ENCODE measurements at places on chromosomes 5 and 9. TPM values are rescaled to one million over a fixed set of nuclear protein-coding genes. Genes with fewer than 3 reads are reported as not detected.

Gene SCGB3A2
- total RNA-seq = not detected

DNA sequence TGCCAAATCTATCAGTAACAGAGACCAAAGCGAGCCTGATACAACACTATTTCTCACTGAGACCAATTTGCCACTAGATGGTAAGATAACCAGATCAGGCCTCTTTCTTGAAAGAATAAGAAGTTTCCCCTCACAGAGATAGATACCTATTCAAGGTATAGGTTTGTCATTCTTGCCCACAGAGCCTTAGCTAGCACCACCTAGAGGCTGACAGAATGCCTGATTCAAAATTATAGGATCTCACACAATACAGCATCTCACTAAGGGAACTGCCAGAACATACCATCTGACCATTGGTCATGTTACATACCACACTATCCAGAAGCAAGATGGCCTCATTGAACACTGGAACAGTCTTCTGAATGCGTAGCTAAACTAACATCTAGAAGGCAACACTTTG is 166.6 kb upstream of the HCN1 start:
- no peak overlapping the region for H3K27ac ChIP-seq
- no peaks in the 10 kb centered on the region for H3K4me1 ChIP-seq

Gene RNF14
- 63.4 TPM for total RNA-seq

DNA sequence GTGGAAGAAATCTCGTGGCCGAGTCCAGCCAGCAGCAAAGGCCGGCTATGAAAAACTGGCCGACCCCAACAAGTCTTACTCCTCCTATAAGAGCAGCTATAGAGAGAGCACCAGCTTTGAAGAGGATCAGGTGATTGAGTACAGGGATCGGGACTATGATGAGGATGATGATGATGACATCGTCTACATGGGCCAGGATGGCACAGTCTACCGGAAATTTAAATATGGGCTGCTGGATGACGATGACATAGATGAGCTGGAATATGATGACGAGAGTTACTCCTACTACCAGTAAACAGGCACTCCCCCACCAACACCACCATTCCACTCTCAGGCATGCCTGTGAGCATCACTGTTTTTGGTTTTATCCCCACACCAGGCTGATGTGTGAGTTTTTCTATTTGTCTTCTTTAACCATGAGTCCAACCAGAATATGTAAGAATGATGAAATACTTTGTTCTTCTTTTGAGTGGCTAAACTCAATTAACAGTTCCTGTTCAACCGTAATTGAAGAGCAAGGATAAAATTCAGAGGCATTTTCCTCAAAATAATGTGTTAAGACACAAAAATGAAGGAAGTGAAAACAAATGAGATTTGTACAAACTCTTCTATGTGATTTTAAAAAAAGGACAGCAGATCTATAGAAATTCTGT is 35.5 kb downstream of the RFK start:
- no peaks in the 10 kb centered on the region for H3K27me3 ChIP-seq
- no peaks in the 10 kb centered on the region for H3K4me1 ChIP-seq
- H3K36me3 ChIP-seq = no peaks in the 10 kb centered on the region
- H3K27ac ChIP-seq = no peak overlapping the region
- DNase-seq = no peak

- no peak for DNase-seq
- no peaks in the 10 kb centered on the region for H3K27me3 ChIP-seq
- no peak overlapping the region for H3K27ac ChIP-seq
- no peaks in the 10 kb centered on the region for H3K36me3 ChIP-seq
- no peaks in the 10 kb centered on the region for H3K4me1 ChIP-seq
Measured at GRCh38 chr9:3241290-3241689, 284.5 kb downstream of the RFX3 start.

GRCh38 chr9:24817756-24818155 is 272.1 kb upstream of the IZUMO3 start:
- H3K36me3 ChIP-seq = no peaks in the 10 kb centered on the region
- H3K4me1 ChIP-seq = no peaks in the 10 kb centered on the region
- no peaks in the 10 kb centered on the region for H3K27me3 ChIP-seq
- no peak for DNase-seq

GRCh38 chr9:75504721-75505120 is 385.8 kb upstream of the PCSK5 start:
- H3K36me3 ChIP-seq = no peaks in the 10 kb centered on the region

Gene IRX2
- total RNA-seq = 0.54 TPM

DNA sequence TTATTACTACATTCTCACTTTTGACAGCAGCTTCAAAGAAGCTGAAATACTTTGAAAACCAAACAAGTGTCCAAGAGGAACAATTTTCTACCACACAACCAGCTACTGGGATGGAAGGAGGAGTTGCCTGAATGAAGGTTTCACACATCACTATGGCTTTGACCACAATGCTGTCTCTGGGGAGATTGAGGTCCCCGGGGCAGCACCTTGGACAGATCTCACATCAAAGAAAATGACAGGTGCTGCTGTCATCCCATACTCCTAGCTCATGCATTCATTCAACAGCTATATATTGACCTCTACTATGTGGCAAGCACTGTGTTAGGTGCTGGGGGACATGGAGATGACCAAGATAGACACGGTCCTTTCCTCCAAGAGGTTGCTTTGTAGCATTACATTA is 233.2 kb upstream of the RASEF start:
- H3K4me1 ChIP-seq = no peaks in the 10 kb centered on the region
- no peak overlapping the region for H3K4me3 ChIP-seq
- no peak for DNase-seq
- H3K36me3 ChIP-seq = no peaks in the 10 kb centered on the region

Gene CATSPER3
- not detected for total RNA-seq

GRCh38 chr5:142446131-142446959 is 121.5 kb upstream of the SPRY4 start:
- H3K27me3 ChIP-seq = no peaks in the 10 kb centered on the region
- H3K36me3 ChIP-seq = no peaks in the 10 kb centered on the region
- no peak overlapping the region for H3K4me3 ChIP-seq
- H3K4me1 ChIP-seq = no peaks in the 10 kb centered on the region
- H3K27ac ChIP-seq = no peak overlapping the region

DNA sequence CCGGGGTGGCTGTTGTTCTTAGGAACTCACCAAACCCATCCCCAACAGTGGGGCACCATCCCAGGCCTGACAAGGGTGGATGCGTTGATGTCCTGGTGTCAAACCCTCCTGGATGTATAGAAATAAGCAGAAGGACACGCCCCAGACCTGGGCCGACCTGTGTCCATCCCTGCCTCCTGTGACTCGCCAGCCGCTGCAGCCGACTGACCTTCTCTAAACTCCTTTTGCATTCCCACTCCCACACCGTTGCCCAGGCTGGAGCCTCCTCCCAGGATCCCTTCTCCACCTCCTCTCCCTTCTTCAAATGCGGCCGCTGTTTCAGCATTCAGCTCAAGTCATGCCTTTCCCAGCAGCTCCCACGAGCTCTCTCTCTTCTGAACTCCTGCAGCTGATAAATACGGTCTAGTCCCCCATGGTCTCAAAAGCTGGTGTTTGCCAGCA is 213.2 kb upstream of the IER5L start:
- no peaks in the 10 kb centered on the region for H3K4me1 ChIP-seq
- no peak overlapping the region for H3K4me3 ChIP-seq
- no peaks in the 10 kb centered on the region for H3K36me3 ChIP-seq
- no peak for DNase-seq

GRCh38 chr5:73770172-73771025 is 144.4 kb downstream of the ARHGEF28 start:
- no peak for DNase-seq
- no peaks in the 10 kb centered on the region for H3K36me3 ChIP-seq
- H3K4me1 ChIP-seq = peaks cover 10% of the 10 kb centered on the region
- no peak overlapping the region for H3K4me3 ChIP-seq
- H3K27me3 ChIP-seq = no peaks in the 10 kb centered on the region

Gene FOXD4L6
- total RNA-seq = not detected

Gene TCF7
- 2.1 TPM for total RNA-seq

Gene STK32A
- 8.0 TPM for total RNA-seq

All from thoracic aorta (tissue), 2 donors.